NCI-H460 (cell line): ENCODE measurements at places on chromosomes 5 and 9.

DNA sequence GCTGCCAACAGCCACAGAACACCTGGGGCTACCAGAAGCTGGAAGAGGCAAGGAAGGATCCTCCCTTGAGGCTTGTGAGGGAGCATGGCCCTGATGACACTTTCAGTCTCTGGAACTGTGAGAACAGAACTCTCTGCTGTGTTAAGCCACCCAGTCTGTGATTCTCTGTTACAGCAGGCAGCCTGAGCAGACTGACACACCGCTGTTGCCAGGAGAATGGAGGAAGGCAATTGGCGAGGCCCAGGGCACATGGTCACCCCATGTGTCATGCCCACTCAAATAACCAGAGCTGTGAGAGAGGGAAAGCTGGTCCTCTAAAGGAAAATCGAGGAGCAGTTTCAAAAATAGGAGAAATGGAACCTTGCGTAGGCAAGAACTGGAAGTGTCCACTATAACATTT is 12.0 kb upstream of the KIF4B start:
- DNase-seq, result no peak

DNA sequence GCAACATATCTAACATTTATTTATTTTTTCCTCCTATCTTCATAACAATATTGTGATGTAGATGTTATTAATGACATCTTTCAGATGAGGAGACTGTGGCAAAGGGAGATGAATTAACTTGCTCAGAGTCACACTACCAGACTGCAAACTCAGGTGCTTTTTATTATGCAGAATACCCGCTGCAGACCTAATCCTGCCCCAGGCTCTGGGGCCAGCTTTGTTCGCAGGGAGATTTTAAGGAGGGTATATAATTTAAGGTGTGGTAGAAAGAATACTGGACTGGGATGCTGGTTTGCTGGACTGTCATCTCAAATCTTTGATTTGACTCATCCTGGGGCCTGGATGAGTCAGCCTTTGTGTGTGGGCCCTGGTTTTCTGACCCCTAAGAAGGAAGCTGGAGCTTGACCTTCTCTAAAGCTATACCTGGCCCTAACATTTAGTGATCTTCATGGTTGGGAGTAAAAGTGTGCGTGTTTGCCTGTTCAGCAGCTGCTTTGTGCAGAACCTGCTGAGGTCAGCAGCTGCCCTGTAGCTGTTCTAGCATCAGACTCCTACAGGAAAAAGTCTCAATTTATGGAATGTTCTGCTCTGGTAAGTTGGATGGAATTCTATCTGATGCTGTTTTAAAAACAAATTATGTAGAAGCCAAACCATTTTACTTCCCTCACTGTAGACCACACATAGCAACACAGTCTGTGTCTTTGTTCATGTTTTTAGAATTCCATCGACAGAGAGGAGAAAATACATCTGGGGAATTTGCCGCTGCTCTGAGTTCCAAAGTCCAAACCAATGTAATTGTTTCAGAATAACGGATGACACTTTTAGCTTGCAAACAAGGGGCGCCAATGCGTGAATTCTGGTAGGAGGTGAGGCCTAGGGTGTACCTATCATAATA is 4.5 kb downstream of the SLC36A1 start:
- DNase-seq, result no peak

DNA sequence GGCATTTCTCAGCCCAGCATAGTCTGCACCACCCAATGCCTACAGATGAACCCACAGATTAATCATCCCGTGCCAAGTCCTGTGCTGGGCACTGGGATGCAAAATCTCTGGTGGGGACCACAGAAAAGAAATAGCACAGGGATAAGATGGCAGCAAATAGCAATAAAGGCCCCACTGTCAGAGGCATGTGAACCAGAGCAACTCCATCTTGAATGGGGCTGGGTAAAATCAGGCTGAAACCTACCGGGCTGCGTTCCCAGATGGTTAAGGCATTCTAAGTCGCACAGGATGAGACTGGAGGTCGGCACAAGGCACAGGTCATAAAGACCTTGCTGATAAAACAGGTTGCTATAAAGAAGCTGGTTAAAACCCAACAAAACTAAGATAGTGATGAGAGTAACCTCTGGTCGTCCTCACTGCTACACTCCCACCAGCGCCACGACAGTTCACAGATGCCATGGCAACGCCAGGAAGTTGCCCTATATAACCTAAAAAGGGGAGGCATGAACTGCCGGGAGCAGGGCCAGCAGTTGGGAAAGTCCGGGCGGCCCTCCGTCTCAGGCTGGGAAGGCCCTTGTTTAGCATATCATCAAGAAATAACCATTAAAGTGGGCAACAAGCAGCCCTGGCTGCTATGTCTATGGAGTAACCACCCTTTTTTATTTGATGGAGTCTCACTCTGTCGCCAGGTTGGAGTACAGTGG is 65.2 kb downstream of the C9orf50 start:
- DNase-seq, result no peak

DNA sequence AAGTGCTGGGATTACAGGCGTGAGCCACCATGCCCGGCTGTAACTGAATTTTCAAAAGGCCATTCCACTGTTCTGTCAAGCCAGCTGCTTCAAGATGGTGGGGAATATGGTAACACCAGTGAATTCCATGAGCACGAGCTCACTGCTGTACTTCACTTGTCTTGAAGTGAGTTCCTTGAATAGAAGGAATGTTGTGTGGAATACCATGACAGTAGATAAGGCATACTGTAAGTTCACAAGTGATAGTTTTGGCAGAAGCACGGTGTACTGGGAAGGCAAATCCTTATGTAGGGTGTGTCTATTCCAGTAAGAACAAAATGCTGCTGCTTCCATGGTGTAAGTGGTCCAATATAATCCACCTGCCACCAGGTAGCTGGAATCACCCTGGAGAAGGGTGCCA is 6.6 kb upstream of the PRXL2C start:
- DNase-seq, result no peak

GRCh38 chr5:111548992-111549649 is 36.8 kb upstream of the STARD4 start:
- DNase-seq, result no peak

- DNase-seq, result no peak
Measured at GRCh38 chr5:116472274-116472673, 102.3 kb downstream of the SEMA6A start.
